ENCODE measurements at places on chromosomes 16 and 17. TPM values are rescaled to one million over a fixed set of nuclear protein-coding genes. Genes with fewer than 3 reads are reported as not detected.
A peak's percentile ranks its signal among the peaks of the same experiment; 100 is the strongest.

LHX1 gene
- not detected for polyA plus RNA-seq

- H3K27me3 ChIP-seq, result no peaks in the 10 kb centered on the region
- H3K4me3 ChIP-seq, result no peak overlapping the region
- no peak overlapping the region for H3K27ac ChIP-seq
Measured at GRCh38 chr17:64470625-64471024, 21.7 kb downstream of the MILR1 start.

EPX gene
- polyA plus RNA-seq, result not detected

DNA sequence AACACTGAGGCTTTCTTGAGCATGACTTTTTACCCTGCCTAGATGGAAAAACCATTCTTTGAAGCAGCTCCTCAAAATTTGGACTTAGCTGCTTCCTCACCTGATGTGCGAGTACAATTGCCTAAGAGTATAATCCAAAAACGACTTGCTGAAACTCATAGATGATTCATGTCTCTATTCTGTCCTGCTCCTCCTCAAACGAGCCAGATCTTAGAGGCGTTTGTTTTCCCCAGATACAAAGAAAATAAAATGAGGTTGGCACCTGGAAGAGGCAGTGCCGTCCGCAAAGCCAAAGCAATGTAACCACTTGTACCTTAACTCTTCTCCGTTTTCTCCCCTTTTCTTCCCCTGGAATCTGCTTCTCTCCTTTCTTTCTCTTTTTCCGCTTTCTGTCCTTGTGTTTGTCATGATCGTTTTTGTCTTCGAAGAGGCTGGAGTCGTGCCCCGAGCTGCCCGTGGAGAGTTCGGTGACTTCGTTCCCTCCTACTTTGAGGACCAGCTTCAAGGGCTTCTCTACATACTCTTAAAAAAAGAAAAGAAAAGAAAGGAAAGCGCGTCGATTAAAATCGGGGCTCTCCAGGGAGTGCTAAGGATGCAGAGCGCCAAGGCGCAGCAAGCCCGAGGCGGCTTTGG lies 895 bp downstream of the BRD7 start:
- peaks cover 7% of the 10 kb centered on the region for H3K4me1 ChIP-seq
- H3K27me3 ChIP-seq, result no peaks in the 10 kb centered on the region
- no peak for DNase-seq
- H3K36me3 ChIP-seq, result peaks cover 13% of the 10 kb centered on the region
- H3K27ac ChIP-seq, result peak overlapping the region; percentile 80

CCL23 gene
- polyA plus RNA-seq, result 9.8 TPM

- H3K36me3 ChIP-seq, result no peaks in the 10 kb centered on the region
- H3K27ac ChIP-seq, result no peak overlapping the region
Measured at GRCh38 chr17:75557852-75558665, 29.5 kb upstream of the MYO15B start.

DNA sequence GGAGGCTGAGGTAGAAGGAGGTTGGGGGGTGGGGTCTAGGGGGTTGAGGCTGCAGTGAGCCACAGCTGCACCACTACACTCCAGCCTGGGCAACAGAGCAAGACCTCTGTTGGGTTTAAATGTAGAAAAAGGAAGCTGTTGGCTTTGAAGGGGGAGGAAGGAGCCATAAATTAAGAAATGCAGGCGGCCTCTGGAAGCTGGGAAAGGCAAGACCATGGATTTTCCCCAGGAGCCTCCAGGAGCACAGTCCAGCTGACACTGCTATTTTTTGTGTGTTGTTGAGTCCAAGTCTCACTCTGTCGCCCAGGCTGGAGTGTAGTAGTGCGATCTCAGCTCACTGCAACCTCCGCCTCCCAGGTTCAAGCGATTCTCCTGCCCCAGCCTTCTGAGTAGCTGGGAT lies 15.9 kb downstream of the LITAF start:
- no peak for DNase-seq
- H3K4me1 ChIP-seq, result no peaks in the 10 kb centered on the region
- no peaks in the 10 kb centered on the region for H3K36me3 ChIP-seq
- no peaks in the 10 kb centered on the region for H3K27me3 ChIP-seq

KRT40 gene
- polyA plus RNA-seq, result not detected

GRCh38 chr16:23704772-23705516 lies 8.1 kb downstream of the ERN2 start:
- no peaks in the 10 kb centered on the region for H3K4me1 ChIP-seq
- no peak overlapping the region for H3K27ac ChIP-seq
- no peaks in the 10 kb centered on the region for H3K36me3 ChIP-seq
- no peaks in the 10 kb centered on the region for H3K27me3 ChIP-seq
- H3K4me3 ChIP-seq, result no peak overlapping the region
- no peak for DNase-seq

GRCh38 chr17:50129728-50130558 lies at the start of gene SAMD14:
Gene SAMD14 (minus strand): TSS chr17:50130160. CDS start chr17:50124959, 5,201 bp downstream.
- DNase-seq, result no peak
- H3K27me3 ChIP-seq, result no peaks in the 10 kb centered on the region
- H3K36me3 ChIP-seq, result no peaks in the 10 kb centered on the region
- no peak within 1 kb of the TSS for H3K27ac ChIP-seq
- H3K4me3 ChIP-seq, result no peak within 1 kb of the TSS
- peaks cover 25% of the 10 kb centered on the region for H3K4me1 ChIP-seq

- no peak overlapping the region for H3K4me3 ChIP-seq
- H3K36me3 ChIP-seq, result no peaks in the 10 kb centered on the region
- H3K27ac ChIP-seq, result no peak overlapping the region
- no peak for DNase-seq
Measured at GRCh38 chr17:13306310-13306962, 288.6 kb upstream of the ELAC2 start.

GRCh38 chr17:7107795-7108559 lies 6.6 kb downstream of the ASGR2 start:
- DNase-seq, result no peak
- no peaks in the 10 kb centered on the region for H3K36me3 ChIP-seq
- H3K27me3 ChIP-seq, result peaks cover 4% of the 10 kb centered on the region
- no peak overlapping the region for H3K4me3 ChIP-seq
- no peak overlapping the region for H3K27ac ChIP-seq
- H3K4me1 ChIP-seq, result no peaks in the 10 kb centered on the region

CD300LB gene
- 0.30 TPM for polyA plus RNA-seq

DNA sequence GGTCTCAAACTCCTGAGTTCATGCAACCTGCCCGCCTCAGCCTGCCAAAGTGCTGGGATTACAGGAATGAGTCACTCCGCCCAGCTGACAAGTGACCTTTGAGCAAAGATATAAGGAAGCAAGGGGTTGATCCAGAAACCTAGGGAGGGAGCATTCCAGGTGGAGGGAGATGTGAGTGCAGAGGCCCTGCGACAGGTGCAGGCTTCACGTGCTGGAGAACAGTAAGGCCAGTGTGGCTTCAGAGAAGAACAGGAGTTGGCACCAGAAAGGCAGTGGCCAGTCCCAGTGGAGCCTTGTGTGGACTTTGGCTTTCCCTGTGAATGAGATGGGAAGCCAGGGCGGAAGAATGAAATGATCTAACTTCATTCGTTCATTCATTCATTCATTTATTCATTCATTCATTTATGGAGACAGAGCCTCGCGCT lies 73.6 kb upstream of the HAS3 start:
- no peaks in the 10 kb centered on the region for H3K4me1 ChIP-seq
- DNase-seq, result peak; percentile 41
- H3K4me3 ChIP-seq, result no peak overlapping the region

- H3K27me3 ChIP-seq, result no peaks in the 10 kb centered on the region
- H3K4me1 ChIP-seq, result peaks cover 83% of the 10 kb centered on the region
- no peaks in the 10 kb centered on the region for H3K36me3 ChIP-seq
- H3K27ac ChIP-seq, result peak overlapping the region; percentile 96
- DNase-seq, result peak; percentile 27
- H3K4me3 ChIP-seq, result no peak overlapping the region
Measured at GRCh38 chr16:75254359-75254837, 3.0 kb upstream of the BCAR1 start.

RPTOR gene
- polyA plus RNA-seq, result 9.7 TPM

DNA sequence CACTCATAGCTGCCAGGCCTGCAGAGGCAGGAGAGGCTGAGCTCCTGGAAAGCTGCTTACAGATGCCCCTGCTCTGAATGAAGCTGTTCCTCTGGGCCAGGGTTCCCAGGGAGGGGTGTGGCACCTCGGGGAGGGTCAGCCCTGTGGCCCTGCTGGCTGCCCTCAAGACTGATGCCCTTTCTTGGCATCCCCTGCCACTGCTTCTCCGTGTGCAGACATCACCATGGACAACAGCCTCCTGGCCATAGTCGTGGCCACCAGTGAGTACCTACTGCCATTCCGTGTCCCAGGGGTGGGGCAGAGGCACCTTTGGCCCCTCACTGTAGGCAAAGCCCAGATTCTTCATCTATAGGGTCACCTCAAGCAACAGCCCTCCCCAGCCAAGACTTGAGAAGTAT lies 8.9 kb downstream of the MRPL27 start:
- peaks cover 40% of the 10 kb centered on the region for H3K36me3 ChIP-seq
- no peaks in the 10 kb centered on the region for H3K27me3 ChIP-seq
- no peak for DNase-seq
- no peak overlapping the region for H3K4me3 ChIP-seq
- peaks cover 14% of the 10 kb centered on the region for H3K4me1 ChIP-seq
- H3K27ac ChIP-seq, result no peak overlapping the region

GRCh38 chr17:41456204-41456603 lies 11.0 kb downstream of the KRT32 start:
- no peak overlapping the region for H3K27ac ChIP-seq
- H3K27me3 ChIP-seq, result no peaks in the 10 kb centered on the region
- no peak for DNase-seq
- no peaks in the 10 kb centered on the region for H3K4me1 ChIP-seq

C17orf100 gene
- polyA plus RNA-seq, result 2.9 TPM

GRCh38 chr17:7884581-7885366 lies 3.8 kb upstream of the CHD3 start:
- H3K27me3 ChIP-seq, result no peaks in the 10 kb centered on the region
- peaks cover 38% of the 10 kb centered on the region for H3K4me1 ChIP-seq
- H3K4me3 ChIP-seq, result no peak overlapping the region
